ENCODE measurements at places on chromosomes 6 and 20.
A peak's percentile ranks its signal among the peaks of the same experiment; 100 is the strongest.

DNA sequence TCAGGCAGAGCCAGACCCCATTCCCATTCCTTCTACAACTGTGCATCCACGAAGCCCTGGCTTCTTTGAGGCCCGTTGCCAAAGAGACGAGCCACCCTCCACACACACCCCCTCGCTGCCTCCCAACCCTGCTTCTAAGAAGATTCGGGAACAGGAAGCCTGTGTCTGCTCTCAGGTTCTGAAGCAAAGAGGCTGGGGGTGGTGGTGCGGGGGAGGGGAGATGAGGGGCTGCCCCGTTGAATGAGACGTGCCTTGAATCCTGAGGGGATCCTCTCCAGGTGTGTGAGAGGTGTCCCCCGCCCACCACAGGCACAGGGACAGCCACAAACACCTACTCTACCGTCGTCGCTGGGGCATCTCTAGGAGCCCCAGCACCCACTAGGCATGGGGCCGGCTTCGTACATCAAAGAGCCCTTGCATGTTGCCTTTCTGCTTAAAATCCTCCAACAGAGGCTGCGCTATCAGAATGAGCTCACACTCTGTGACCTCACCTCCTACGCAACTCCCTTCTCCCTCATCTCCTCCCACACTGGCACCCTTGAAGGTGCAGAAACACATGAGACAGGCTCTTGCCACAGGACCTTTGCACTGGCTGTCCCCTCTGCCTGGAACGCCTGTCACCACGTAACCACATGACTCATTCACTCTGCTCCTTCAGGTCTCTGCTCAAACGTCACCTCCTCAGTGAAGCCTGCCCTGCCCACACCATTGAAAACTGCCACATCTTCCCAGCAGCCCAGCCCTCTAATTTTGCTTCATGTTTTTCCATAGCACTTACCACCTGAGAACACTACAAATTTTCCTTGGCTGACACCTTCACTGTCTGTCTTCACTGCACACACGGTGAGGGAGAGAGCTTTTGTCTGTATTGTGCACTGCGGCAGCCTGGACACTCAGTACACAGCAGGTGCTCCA, 58.5 kb downstream of the PREX1 start:
- peak; percentile 98 for DNase-seq

- DNase-seq: peak; percentile 93
Observed at GRCh38 chr6:127971945-127972391, 71.1 kb upstream of the THEMIS start.

GRCh38 chr6:32947552-32948465, 5.1 kb downstream of the HLA-DMA start:
- peak; percentile 47 for DNase-seq

GRCh38 chr20:57682184-57683101, 27.4 kb downstream of the PMEPA1 start:
- no peak for DNase-seq

DNA sequence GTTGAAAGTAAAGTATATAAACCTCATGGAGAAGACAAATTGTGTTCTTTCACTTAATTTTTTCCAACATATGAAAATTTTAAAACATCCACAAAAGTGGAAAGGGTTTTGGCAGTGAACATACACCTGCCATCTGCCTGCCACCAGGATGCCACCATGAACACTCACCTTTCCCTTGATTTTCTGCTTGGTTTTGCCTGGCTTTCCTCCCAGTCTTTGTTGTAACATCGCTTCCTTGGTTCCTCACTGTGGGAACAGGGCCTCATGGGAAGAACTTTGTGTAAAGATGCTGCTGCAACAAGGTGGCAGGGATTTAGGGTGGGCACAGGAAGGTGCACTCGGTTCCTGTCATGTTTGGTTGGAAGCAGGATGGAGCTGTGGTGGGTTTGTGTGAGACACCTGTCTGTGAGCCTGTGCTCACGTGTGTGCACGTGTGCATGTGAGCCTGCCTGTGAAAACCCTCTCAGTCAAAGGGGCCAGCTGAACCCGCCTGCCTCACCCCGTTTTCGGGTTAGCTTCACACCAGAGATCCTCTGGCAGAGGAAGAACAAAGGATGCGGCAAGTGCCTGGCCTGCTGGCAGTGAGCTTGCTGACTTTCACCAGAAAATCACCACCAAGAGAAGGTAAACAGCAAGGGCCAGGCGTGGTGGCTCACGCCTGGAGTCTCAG, 11.0 kb upstream of the RBM38 start:
- DNase-seq: no peak

DNA sequence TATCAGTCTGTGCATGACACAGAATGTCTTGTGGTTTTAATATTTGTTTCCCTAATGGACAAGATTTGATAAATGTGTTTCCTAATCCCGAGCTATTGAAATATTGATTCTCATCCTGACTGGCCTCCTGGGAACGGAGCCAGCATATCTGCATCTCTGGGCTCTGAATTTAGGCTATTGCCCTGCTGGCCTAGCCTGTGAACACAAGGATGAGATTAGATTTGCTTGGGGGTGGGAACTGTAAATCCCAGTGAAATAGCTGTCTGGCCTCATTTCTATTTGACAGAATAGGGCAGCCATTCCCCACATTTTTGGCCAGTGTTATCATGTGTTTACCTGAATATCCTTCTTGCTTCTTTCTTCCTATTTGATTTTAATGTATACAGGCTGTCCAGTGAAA, 198.4 kb upstream of the SOX4 start:
- no peak for DNase-seq

- no peak for DNase-seq
Observed at GRCh38 chr6:46338131-46338530, 153.1 kb downstream of the RCAN2 start.

GRCh38 chr6:10516953-10517352, 4.2 kb upstream of the GCNT2 start:
- no peak for DNase-seq

DNA sequence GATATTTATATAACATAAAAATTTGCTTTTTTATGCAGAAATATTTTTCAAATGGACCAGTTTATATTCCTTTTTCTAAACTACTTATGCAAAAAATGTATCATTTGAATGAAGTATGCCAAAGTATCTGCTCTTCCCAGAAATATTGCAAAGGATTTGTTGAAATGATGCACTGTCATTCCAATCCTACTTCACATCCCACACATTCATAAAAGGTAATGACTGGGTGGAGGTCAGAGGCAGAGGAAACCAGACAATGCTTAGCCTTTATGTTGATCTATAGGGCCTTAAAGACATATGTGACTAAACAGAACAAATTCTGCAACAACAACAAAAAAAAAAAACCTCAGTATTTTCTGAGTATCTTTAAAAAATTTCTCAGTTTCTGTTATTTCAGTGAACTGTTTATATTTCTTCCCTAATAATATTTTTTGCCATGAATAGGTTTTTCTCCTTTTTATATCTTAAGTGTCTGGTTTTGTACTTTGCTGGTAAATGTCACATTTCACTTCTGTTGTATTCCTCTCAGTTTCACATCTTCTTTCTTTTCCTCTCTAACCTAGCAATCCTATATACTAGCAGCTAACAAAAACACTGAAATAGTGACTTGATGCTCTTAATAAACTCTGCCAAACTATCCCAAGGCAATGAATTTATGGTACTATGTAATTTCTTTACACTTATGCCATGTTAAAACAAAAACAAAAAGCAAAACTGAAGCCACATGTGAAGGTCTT, 374.1 kb downstream of the BCKDHB start:
- DNase-seq: no peak

DNA sequence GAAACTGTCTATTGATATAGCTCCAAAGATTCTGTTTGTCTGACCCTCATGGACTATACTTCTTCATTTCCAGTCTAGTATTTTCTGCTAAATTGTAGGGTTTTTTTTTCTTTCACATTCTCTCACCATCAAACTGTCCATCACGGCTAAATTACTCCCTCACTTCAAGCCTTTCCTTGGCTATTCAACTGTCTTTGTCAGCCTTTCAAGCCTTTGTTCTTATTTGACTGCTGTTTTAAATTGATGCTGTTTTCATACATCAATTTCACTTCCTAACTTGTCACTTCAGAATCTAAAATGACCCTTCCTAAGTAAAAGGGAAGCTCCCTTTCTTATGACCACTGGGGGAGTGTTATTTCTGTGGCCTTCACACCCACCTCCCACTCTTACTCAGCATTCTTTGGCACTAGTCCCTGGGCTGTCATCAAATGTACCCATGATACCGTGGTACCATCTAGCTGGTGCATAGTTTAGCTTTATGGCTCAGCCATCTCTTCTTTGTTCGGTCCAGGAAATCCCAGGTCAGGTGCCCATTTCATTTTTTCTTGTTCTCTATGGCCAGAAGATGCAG, 8.6 kb downstream of the GJA1 start:
- no peak for DNase-seq

- DNase-seq: no peak
Observed at GRCh38 chr6:95574811-95575210, 2.5 kb upstream of the MANEA start.

DNA sequence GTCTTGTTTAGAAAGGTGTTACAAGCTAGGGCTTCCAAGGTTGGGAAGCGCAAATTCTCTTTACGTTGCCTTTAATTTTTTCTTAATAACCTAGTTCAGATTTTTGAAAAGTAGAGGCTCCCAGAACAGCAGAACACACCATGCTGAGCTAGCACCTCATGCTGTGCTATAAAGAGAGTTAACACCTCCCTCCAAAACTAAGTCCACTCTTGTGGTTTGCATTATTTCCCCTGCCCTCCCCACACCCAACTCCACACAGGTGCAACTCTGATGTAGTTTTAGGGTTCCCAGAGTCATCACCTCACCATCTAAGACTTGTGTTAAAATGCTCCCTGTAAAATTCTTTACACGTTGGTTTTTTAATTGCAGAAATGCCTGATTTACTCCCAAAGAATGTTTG, 459.4 kb upstream of the JARID2 start:
- DNase-seq: no peak

DNA sequence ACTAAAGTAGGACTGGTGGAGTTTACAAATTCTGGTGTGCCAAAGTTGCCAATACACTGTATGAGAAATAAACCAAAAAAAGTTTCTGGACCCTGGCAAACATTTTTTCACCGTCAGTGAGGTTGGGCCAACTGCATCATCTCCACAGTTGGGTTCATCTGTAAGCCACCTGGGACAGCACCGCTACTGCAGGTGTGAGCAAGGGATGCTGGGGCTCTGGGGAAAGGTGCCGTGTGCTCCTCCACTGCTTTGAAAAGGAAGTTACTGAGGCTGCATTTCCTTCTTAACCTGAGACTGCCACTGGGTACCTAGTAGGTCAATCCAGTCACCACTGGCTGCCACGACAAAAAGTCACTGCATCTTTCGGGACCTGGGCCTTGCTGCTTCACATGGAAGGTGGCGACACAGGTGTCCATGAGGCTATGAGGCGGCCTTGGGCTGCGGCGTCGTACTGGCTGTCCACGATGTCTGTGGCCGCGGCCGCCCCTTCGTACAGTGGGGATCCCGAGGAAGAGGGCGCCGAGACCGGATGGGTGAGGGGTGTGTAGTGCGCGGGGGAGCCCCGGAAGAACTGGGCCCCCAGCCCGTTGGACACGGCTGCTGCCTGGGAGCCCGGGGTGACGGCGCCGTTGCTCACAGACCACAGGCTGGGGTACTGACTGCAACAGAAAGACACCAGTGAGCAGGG, 9.6 kb downstream of the TBXT start:
- no peak for DNase-seq

DNA sequence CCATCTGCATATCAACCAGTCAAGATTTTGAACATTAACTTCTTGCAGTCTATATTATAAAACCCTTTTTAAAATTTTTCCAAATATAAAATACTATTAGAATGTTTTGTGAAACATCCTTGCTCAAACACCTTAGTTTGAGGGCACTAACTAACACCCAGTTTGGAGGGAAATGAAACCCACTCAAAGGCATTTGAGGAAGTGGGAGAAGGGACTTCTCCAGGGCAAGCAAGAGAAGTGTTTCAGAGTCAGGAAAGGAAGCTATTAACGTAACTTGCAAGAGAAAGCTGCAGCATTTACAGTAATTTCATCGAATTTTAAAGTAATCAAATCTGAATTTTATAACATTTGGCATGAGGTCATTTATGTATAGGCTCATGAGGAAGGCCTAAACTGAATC, 21.3 kb downstream of the MTFR2 start:
- DNase-seq: no peak

- no peak for DNase-seq
Observed at GRCh38 chr20:5734602-5735001, 15.6 kb upstream of the SHLD1 start.

DNA sequence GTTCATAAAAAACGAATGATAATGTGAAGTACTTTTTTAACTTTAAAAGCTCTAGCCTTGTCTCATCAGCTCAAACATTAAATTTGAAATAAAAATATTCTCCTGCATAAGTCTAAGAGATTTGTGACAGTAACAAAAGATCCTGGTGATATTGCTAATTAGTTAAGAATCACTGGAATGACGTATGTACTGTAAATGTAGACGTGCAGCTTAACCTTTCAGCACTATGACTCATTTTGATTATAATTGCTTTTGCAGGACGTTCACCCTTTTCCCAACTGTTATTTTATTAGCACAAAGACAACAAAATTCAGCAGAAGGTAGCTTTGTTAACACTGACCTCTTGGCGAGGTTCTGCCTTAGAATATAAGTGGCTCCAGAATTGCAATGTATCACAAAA, 68.6 kb downstream of the TENT5A start:
- no peak for DNase-seq

- DNase-seq: no peak
Observed at GRCh38 chr6:168967281-168967925, 286.2 kb downstream of the THBS2 start.

- no peak for DNase-seq
Observed at GRCh38 chr6:44567406-44567805, 179.9 kb downstream of the CDC5L start.

- no peak for DNase-seq
Observed at GRCh38 chr6:133132466-133132971, 108.6 kb upstream of the EYA4 start.

DNA sequence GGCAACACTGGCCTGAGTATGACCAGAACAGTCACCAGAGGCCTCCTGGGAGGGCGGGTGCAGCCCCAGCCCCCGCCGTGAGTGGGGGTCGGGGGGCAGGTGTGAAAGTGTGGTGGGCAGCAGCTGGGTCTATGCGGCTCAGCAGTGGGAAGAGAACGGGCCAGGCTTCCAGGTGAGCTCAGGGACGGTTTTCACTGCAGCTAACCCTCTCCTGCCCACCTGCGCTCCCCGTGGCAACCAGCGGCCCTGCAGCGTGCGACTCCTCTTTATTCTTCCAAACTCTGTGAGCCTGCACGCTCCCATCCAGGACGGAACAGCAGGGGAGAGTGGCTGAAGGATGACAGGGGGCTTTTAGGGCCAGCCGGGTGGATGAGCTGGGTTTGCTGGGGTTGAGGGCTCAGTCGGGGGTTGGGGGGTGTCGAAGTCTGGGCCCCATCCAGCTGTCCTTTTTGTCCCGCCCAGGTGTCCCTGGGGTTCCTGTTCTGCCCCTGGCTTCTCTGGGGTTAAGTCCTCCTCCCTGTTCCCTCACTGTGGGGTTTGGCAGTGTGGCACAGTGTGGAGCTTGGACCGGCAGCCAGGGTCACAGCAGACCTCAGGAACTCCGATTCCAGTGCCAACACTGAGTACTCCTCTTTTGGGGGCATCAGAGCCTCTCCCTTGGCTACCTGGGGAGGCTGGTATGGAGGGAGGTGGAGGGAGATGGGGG, 859 bp upstream of the BIRC7 start:
- no peak for DNase-seq

GRCh38 chr6:11329726-11330412, 97.4 kb upstream of the NEDD9 start:
- no peak for DNase-seq

Measured in activated CD4-positive, alpha-beta T cell treated with anti-CD3 and anti-CD28 coated beads, Interleukin-10, Interleukin-2, amounts not matched to agents 100 ng/mL and 50 ng/mL, durations not matched to agents 16 hours and 8 hours (primary cell).